IMR-90 (cell line): ENCODE measurements at places on chromosomes 1 and 21. TPM values are rescaled to one million over a fixed set of nuclear protein-coding genes. Genes with fewer than 3 reads are reported as not detected.

Gene TRPM2
- not detected in 2 replicates for polyA plus RNA-seq

Gene ZBTB18
- polyA plus RNA-seq = 10.0 and 10.3 TPM in 2 replicates

Gene SPRR2E
- polyA plus RNA-seq = not detected in 2 replicates

GRCh38 chr1:79355090-79355489, 348.6 kb upstream of the ADGRL4 start:
- DNase-seq = peak; percentile 68

GRCh38 chr1:156500543-156500792, at the start of gene MEF2D:
TSS of gene MEF2D (minus strand) at chr1:156500775. CDS start at chr1:156483292, 17,483 bp downstream.
- no peak for DNase-seq

DNA sequence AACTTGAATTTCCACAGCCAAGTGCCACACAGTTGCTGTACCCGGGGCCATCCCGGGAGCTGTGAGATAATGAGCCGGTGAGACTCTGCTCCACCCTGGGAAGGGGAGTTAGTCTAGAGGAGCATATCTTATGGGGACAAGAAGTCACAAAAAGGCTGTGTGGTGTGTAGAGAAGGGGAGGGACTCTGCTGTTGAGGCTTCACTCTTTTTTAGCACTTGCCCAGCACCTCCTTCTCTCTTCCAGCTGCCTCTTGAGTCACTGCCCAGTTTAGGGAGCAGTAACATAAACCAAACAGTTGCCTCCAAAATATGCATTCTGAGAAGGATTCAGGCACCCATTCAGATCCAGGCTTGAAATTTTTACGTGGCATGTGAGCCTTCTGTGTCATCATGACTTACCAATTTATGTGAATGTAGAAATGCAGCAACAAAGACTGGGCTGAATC, 744 bp upstream of the WDR26 start:
- peak; percentile 95 for DNase-seq

DNA sequence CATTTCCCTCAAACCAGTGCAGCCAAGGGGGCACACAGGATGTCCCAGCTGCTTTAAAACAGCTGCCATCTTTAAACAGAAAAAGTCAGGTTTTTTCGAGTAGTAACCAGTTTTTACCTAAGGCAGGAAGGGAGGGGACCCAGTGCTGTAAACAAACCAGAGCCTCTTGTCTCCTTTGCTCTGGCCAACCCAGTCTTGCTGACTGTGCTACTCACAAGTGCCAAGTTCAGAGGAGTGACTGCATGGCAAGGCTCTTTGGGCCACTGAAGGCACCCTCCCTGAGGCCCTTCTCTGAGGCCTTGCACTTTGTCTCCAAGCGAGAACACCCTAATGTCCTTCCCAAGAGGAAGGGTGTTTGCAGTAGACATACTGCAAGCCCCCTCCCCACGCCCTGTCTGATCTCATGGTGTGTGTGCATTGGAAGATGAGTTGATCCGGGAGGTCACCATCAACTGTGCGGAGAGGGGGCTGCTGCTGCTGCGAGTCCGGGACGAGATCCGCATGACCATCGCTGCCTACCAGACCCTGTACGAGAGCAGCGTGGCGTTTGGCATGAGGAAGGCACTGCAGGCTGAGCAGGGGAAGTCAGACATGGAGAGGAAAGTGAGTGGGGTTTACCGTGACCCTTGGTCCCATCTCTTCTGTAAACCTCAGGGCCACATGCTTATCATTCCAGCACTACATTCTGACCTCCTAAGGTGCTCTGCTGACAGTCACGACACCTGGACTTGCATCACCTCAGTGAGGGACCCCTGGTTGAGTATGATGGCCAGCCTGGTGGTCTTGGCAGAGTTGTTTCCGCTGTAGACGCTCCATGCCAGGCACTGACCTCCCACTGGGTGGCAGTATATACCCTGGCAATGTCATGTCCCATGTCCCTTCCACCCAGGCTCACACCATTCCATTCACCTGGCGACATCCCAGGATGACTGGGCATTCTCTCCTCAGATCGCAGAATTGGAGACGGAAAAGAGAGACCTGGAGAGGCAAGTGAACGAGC, 4.7 kb downstream of the DNALI1 start:
- peak; percentile 22 for DNase-seq

Gene CGN
- polyA plus RNA-seq = 0.34 and 0.36 TPM in 2 replicates

Gene GSTM2
- 85.5 and 93.9 TPM in 2 replicates for polyA plus RNA-seq

Gene COL16A1
- 62.8 and 65.2 TPM in 2 replicates for polyA plus RNA-seq

- DNase-seq = no peak
Measured at GRCh38 chr1:169508432-169509338, 22.9 kb upstream of the SLC19A2 start.

DNA sequence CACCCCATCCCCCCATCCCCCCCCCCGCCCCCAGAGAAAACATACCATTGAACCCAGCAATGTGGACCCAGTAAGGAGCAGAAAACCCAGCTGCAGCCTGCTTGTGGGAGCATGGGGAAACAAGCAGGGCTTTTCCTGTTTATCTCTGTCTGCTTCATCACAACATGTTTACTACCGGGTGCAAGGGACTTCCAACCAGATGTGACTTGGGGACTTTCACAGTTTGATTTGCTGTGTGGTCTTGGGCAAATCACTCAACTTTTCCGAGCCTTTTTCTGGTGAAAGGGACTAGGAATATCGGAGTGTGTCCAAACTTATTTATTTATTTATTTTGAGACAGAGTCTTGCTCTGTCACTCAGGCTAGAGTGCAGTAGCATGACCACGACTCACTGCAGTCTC, 3.2 kb downstream of the TMCC2 start:
- no peak for DNase-seq

Gene TCP10L
- 0.09 TPM in 1 of 2 replicates, not detected in the other for polyA plus RNA-seq

DNA sequence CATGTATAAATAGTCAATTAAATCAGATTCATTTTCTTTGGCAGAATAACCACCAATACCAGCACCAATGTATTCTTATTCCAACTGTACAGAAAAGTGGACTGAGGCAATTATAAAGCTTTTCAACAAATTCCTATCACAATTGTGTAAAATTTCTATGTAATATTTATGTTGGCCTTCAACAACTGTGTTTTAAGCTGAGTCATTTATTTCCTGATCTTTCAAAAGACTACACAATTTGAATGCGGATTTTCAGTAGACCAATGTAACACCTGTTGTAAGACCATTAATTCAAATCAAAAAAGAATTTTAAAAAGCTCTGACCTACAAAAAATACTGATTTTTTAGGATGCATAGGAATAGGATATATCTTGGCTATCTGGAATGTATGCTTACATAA, 25.5 kb downstream of the GPATCH2 start:
- no peak for DNase-seq

DNA sequence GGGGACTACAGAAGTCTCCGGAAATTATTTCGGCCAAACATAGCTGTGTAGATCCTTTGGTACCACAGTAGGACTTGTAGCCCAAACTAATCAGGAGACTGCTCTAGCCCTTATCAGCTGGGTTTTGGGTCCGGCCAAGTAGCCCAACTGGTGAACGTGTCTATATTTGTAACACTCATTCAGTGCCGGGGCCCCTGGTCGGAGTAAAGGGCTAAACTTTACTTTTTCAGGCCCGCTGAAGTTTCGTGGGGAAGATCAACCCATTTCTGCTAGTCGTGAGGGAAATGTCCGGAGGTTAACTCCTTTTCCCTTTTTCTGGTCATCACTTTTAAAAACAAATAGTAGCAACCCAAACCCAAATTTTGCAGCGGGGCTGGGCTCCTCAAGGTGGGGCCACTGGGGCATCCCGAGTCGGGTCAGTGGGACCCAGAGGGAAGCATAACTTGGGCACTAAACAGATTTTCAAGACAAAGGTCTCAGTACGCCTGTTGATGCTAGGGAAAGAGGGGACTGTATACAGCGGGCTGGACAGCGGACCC, 1.7 kb downstream of the LHX9 start:
- DNase-seq = no peak

DNA sequence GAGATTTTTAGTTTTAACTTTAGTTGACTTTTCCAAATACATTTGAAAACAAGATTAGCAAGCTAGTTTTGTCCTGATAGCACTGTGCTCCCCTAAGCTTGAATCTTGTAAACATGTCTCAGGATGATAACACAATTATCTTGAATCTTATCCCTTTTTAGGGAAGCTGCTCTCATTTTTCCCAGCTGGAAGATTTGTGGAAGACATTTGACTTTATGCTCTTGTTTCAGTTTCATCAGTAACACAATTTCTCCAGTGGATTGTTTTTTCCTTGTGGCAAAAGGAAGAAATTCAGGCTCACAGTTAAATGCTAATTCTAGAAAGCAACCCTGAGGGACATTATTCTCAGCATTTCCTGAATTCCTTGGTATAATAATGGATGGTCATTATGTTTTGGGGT, 88.8 kb downstream of the CDC7 start:
- no peak for DNase-seq

GRCh38 chr1:9086045-9086444, 16.6 kb upstream of the SLC2A5 start:
- DNase-seq = no peak

Gene RHBG
- polyA plus RNA-seq = not detected in 2 replicates

- DNase-seq = peak; percentile 56
Measured at GRCh38 chr1:203274603-203275381, 30.5 kb upstream of the BTG2 start.

GRCh38 chr1:167695147-167695546, 26.6 kb upstream of the MPZL1 start:
- DNase-seq = no peak

DNA sequence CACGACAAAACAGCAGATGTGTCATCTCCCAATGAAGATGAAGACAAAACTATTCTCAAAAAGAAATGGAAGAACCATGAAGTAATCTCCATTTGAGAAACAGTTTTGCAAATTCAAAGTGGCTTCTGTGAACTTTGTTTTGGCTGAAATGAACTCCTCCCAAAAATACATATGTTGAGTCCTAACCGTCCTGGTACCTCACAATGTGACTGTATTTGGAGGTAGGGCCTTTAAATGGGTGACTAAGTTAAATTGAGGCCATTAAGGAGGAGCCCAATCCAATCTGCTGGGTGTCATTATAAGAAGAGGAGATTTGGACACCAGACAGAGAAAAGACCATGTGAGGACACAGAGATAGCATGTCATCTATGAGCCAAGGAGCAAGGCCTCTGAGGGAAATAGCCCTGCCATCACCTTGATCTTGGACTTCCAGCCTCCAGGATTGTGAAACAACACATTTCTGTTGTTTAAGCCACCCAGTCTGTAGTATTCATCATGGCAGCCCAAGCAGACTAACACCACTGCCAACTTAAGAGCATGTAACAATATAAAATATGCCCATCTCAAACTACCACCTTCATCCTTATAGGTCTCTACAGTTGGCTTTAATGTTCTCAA, 38.3 kb upstream of the KCNE1 start:
- DNase-seq = no peak

GRCh38 chr1:234871039-234871709, 257.5 kb downstream of the TOMM20 start:
- no peak for DNase-seq

DNA sequence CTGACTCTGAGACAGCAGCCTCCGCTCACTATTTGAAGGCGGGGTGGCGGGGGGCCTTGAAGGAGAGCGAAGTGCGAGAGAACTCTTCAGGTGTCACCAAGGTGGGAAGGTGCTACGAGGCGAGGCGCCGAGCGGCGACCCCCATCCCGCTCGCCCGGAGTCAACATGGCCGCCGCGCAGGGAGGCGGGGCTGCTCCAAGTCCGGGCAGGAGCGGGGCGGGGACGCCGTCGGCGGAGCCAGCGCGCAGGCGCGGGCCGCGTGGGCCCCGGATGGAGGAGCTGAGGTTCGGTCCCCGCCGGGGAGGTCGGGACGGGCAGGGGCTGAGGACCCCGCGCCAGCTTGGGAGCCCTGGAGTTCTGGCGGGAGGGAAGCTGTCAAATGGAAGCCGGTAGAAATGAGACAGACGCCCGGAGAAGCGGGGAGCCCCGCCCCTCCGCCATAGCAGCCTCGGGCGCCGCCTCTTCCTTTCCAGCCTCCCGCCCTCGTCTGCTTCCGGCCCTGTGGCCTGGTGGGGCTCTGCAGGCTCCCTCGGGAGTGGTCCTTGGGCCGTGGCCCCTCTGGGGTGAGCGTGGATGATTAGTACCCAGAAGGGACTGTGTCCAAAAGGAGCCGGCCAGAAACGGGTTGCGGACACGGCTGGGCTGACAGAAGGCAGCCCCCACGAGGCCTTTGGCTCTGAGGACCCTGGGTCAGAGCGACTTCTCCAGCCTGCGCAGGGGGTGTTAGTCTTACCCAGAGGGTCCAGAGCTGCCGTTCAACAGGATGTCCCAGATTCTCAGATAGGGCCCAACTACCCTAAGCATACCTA, at the start of gene PIGV:
TSS of gene PIGV (plus strand) at position 245 of the 809 bp plus-strand sequence. CDS start 2,866 bp downstream, outside the sequence.
- DNase-seq = peak; percentile 75

Gene LCE1C
- not detected in 2 replicates for polyA plus RNA-seq

DNA sequence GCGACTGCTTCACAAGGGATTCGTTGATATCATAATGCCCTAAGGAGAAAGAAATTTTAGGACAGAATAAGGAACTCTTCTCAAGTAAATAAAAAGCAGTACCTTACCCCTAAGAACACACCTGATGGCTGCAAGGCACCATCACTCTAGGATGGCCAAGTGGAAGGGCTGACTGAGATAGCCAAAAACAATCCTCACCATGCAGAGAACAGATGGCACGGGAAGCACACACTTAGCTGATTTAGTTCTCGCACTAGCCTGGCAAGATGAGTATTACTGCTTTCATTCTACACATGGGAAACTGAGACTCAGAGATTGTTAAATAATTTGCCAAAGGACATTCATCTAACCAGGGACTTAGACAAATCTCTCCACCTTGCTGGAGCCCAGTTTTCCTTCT, 43.8 kb downstream of the STPG1 start:
- DNase-seq = no peak

Gene OVAAL
- polyA plus RNA-seq = not detected in 2 replicates

- DNase-seq = no peak
Measured at GRCh38 chr1:95548211-95548610, 314.2 kb downstream of the RWDD3 start.

DNA sequence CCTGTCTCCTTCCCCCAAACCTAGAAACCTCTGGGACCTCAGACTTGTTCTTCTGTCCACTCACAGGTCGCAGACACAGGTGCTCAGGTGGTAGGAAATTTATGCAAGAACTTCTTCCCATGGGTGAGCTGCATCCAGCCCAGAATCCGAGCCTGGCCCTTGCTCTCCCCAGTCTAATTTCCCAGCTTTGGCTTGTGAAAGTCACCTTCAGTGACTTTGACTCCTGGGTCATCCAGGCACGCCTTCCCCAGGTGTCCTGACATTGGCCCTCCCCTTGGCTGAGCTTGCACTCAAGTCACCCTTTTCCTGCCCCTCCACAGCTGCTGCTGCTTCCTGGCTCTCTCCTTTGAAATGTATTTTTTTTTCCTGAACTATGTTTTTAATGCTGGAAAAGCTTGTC, 6.6 kb downstream of the IPO13 start:
- DNase-seq = no peak

DNA sequence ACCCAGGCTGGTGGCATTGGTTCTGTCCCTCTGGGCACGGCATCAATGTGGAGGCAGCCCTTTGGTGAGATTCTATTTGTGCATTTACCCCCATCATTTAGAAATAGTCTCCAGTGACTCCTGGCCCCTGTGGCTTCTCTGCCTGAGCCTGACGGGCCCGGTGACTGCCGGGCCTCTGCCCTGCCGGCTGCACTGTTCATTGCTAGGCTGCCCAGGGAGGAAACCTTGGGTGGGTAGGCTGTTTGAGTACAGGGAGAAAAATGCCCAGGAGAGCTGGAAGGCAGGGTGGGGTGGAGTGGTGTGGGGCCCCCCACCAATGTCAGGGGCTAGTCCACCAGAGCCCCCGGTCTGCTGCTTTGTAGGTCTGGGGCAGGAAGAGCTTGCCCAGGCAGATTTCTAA, 23.4 kb upstream of the EDN2 start:
- DNase-seq = no peak

- DNase-seq = no peak
Measured at GRCh38 chr1:221910222-221910621, 168.3 kb upstream of the DUSP10 start.
